CD4-positive, CD25-positive, alpha-beta regulatory T cell (primary cell): ENCODE measurements at places on chromosomes 12 and 14. TPM values are rescaled to one million over a fixed set of nuclear protein-coding genes. Genes with fewer than 3 reads are reported as not detected.

Gene PRPH
- total RNA-seq, result not detected

GRCh38 chr14:50778721-50779483 lies 52.1 kb downstream of the NIN start:
- H3K4me1 ChIP-seq, result peaks cover 14% of the 10 kb centered on the region
- no peak overlapping the region for H3K27ac ChIP-seq
- H3K36me3 ChIP-seq, result peaks cover 27% of the 10 kb centered on the region
- no peak overlapping the region for H3K4me3 ChIP-seq
- DNase-seq, result no peak
- no peaks in the 10 kb centered on the region for H3K27me3 ChIP-seq

Gene OAS2
- total RNA-seq, result 82.2 TPM

Gene FOXN3
- total RNA-seq, result 203 TPM

GRCh38 chr12:125332900-125333299 lies 267.7 kb downstream of the AACS start:
- H3K36me3 ChIP-seq, result no peaks in the 10 kb centered on the region
- H3K27ac ChIP-seq, result no peak overlapping the region
- H3K4me3 ChIP-seq, result no peak overlapping the region
- H3K4me1 ChIP-seq, result no peaks in the 10 kb centered on the region
- no peaks in the 10 kb centered on the region for H3K27me3 ChIP-seq

DNA sequence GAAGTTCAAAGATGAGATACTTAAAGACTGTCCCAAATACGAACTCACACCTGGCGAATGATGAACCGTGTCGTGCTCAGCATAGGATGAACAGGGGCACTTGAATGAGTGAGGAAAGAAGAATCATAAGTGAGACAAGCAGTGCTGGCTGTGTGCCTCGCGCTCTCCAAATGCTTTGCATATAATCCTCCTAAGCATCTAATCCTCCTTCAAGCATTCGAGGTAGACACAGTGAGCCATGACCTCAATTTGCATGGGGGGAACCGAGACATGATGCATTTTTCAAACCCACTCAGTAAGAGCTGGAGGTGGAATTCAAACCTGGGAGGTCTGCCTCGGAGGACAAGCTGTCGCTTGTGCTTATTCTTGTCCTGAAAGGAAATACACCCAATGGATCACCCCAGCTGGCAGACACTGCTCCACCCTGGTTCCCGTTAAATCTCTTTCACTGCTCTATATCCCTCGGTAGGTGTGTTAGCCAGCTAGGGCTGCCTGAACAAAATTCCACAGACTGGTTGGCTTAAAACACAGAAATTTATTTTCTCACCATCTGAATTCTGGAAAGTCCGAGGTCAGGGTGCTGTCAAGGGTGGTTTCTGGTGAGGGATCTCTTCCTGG lies 274.0 kb downstream of the SLC15A4 start:
- H3K27ac ChIP-seq, result no peak overlapping the region
- H3K36me3 ChIP-seq, result no peaks in the 10 kb centered on the region
- no peaks in the 10 kb centered on the region for H3K4me1 ChIP-seq
- H3K4me3 ChIP-seq, result no peak overlapping the region

Gene PARPBP
- total RNA-seq, result 3.9 TPM

DNA sequence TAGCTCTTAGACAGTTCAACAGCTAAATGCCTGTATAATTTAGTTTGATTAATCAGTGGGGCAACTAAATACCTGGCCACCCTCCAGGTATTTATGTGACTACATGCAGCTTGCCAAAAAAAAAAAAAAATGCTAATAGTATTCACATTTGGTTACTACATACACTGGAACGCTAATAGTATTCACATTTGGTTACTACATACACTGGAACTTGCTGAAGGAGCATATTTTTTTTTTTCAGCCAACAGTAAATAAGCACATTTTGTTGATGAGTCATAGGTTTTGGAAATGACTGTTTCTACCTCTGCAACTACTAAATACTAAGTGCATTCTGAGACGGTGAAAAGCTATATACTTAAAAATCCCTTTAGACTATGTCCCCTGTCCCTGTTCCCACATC lies 1172.3 kb downstream of the LRFN5 start:
- H3K36me3 ChIP-seq, result no peaks in the 10 kb centered on the region
- no peaks in the 10 kb centered on the region for H3K27me3 ChIP-seq
- H3K27ac ChIP-seq, result no peak overlapping the region
- no peak for DNase-seq

- no peaks in the 10 kb centered on the region for H3K36me3 ChIP-seq
- H3K4me3 ChIP-seq, result no peak overlapping the region
- no peak for DNase-seq
Observed at GRCh38 chr14:98826618-98827017, 445.4 kb downstream of the BCL11B start.

GRCh38 chr12:83808591-83808990 lies 1104.0 kb downstream of the SLC6A15 start:
- H3K4me1 ChIP-seq, result no peaks in the 10 kb centered on the region
- H3K27me3 ChIP-seq, result no peaks in the 10 kb centered on the region
- H3K27ac ChIP-seq, result no peak overlapping the region
- H3K36me3 ChIP-seq, result no peaks in the 10 kb centered on the region

Gene BMAL2
- 2.2 TPM for total RNA-seq

DNA sequence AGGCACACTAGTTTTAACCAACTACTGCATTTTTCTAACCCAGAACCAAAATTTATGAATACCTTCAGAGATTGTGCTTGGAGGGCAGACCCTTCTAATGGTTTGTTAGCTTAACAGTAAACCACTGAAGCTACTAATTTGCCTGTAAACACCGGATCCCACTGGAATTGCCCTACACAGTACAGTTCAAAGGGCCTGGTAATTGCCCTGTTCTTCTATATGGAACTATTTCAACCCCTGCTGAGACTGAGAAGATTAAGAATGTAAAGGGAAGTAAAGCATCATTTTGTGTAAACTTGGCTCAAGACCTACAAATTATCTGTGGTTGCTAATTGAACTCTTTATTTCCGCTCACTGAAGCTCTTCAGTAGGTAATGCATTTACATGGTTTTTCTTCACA lies 468.1 kb downstream of the NPAS3 start:
- H3K4me3 ChIP-seq, result no peak overlapping the region
- H3K27ac ChIP-seq, result no peak overlapping the region
- no peaks in the 10 kb centered on the region for H3K27me3 ChIP-seq
- no peaks in the 10 kb centered on the region for H3K36me3 ChIP-seq
- no peak for DNase-seq

DNA sequence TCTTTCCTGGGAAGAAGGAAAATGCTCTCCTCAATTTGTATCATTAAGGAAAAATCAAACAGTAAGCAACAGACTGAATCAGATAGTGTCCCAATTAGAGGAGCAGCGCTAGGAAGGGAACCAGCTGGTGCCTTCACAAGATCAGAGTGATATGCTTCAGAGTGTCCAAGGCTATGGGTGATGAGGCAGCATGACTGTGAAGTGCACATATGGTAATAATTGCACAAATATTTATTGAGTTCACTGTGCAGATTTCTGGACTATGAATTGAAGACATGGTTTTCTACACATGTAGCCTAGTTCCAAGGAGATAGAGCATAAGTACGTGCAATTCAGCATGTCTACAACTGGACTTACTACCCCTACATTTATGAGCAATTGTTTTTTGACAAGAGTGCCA lies 78.8 kb upstream of the EVL start:
- peaks cover 4% of the 10 kb centered on the region for H3K4me1 ChIP-seq
- no peak for DNase-seq
- H3K27me3 ChIP-seq, result no peaks in the 10 kb centered on the region
- H3K4me3 ChIP-seq, result no peak overlapping the region
- no peak overlapping the region for H3K27ac ChIP-seq

- no peaks in the 10 kb centered on the region for H3K27me3 ChIP-seq
- H3K36me3 ChIP-seq, result no peaks in the 10 kb centered on the region
- peak overlapping the region; percentile 64 for H3K27ac ChIP-seq
- peak overlapping the region; percentile 72 for H3K4me3 ChIP-seq
Observed at GRCh38 chr14:68506021-68506644, 286.7 kb downstream of the ZFP36L1 start.

GRCh38 chr12:120406553-120406952 lies 31.4 kb upstream of the COX6A1 start:
- no peak overlapping the region for H3K27ac ChIP-seq
- no peaks in the 10 kb centered on the region for H3K4me1 ChIP-seq
- no peak overlapping the region for H3K4me3 ChIP-seq
- no peaks in the 10 kb centered on the region for H3K27me3 ChIP-seq

GRCh38 chr12:112331886-112332285 lies 50.3 kb downstream of the HECTD4 start:
- no peaks in the 10 kb centered on the region for H3K27me3 ChIP-seq
- H3K4me3 ChIP-seq, result no peak overlapping the region
- H3K27ac ChIP-seq, result no peak overlapping the region
- no peak for DNase-seq
- no peaks in the 10 kb centered on the region for H3K36me3 ChIP-seq

- no peaks in the 10 kb centered on the region for H3K4me1 ChIP-seq
- no peak for DNase-seq
- H3K36me3 ChIP-seq, result peaks cover 31% of the 10 kb centered on the region
- H3K27me3 ChIP-seq, result no peaks in the 10 kb centered on the region
- H3K4me3 ChIP-seq, result no peak overlapping the region
- no peak overlapping the region for H3K27ac ChIP-seq
Observed at GRCh38 chr14:74693191-74693590, 19.7 kb downstream of the AREL1 start.

Gene SLC25A47
- total RNA-seq, result not detected

Gene SPIC
- not detected for total RNA-seq
